ENCODE measurements at places on chromosomes 11 and 22.

DNA sequence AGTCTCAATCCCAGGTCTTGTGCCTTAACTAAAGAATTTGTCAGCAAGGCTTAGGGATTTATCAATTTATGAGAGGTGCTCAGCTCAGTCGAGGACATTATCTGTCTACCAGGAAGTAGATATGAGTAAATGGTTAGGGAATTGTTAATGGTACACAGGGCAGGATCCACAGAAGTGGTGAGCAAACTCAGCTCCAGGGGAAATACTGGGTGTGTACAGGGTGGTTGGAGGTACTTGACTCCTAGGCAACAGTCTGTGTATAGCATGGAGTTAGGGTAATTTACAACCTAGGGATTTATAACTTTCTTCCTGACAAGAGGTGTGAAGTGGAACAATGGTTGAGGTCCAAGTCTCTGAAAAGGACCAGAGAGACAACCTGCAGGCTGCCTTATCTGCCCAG is 123.4 kb upstream of the OR9Q1 start:
- DNase-seq = no peak

GRCh38 chr11:30921811-30922210 is 335.7 kb upstream of the MPPED2 start:
- no peak for DNase-seq

- DNase-seq = no peak
These were observed 23.9 kb downstream of the UBASH3B start for GRCh38 chr11:122679466-122679865.

DNA sequence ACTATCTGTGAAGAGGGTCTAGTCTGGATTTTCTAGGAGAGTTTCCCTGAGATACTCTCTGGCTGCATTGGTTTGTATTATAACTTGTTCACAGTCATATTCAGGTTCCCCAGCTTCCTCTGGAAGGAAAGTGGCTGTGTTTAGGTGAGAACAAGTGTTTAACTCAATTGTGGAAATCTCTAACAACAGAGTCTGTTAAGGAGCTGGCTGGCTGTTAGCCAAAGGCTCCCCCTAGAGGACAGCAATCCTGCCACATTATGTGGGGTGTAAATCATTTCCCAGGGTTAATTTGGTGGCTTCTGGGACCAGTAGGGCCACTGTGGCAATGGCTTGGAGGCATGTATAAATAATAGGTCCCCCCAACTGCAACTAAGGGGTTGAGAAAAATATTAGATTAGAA is 18.4 kb downstream of the MS4A6E start:
- DNase-seq = no peak

GRCh38 chr11:10414659-10415058 is 40.4 kb upstream of the AMPD3 start:
- no peak for DNase-seq

DNA sequence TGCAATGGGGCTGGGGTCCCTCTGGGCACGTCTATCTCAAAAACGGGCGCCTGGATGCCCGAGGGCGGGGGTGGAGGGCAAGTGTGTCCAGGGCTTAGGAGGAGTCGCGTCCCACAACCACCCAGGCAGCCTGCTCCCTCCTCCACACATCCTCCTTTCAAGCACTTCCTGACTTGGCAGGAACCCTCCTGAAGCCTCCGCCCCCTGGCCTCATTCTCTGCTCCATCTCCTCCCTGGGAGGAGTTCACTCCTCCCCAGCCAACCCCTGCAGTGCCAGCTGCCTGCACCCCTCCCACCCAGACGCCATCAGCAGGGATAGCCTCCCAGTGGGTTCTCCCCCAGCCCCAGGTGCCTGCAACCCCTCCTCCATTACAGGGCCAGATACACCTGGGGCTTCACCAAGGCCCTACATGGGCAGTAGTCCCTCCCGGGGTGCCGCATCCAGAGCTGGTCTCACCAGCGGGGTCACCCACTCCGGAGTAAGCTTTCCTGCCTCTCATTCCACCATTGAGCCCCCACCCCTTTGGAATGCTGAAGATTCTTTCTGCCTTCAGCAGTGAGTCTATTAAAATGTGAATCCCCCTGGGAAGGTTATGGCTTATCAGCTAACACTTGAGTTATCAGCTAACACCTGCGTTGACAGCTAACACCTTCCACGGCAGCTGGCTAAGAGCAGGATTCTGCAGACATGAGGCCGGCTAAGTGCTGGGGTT is 24.4 kb downstream of the RTN4R start:
- peak; percentile 39 for DNase-seq

- DNase-seq = no peak
These were observed 50.7 kb downstream of the CTTN start for GRCh38 chr11:70448983-70449567.

DNA sequence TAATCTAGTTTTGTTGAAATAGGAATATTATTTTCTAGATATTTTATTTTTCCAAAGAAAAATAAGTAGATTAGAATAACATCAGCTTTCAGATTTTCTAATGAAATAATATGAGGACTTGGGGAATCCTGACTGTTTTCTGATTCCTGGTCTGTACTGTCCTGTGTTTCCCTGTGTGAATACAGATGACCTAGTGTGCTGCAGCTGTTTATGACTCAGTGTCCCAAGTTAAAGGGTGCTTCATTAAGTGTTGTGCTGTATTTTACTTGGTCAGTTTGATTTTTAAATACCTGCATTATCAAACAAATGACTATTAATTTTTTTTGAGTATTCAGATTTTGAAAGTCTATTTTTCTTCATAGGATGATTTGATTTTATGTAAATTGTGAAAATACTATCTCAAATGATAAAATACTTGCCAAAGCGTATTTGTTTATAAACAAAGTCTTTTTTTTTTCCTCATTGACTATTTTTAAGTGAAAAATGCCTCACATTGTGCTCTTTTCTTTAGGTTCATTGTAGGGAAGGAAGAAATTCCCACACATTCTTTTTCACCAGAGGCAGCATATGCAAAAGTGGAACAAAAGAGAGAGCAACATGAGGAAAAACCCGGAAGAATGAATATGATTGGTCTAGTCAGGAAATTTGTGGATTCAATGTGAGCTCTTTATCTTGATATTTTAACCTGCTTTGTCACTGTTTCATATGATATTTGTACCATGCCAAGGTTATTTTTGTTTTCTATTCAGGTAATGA is 264.2 kb downstream of the TMEM135 start:
- DNase-seq = no peak

DNA sequence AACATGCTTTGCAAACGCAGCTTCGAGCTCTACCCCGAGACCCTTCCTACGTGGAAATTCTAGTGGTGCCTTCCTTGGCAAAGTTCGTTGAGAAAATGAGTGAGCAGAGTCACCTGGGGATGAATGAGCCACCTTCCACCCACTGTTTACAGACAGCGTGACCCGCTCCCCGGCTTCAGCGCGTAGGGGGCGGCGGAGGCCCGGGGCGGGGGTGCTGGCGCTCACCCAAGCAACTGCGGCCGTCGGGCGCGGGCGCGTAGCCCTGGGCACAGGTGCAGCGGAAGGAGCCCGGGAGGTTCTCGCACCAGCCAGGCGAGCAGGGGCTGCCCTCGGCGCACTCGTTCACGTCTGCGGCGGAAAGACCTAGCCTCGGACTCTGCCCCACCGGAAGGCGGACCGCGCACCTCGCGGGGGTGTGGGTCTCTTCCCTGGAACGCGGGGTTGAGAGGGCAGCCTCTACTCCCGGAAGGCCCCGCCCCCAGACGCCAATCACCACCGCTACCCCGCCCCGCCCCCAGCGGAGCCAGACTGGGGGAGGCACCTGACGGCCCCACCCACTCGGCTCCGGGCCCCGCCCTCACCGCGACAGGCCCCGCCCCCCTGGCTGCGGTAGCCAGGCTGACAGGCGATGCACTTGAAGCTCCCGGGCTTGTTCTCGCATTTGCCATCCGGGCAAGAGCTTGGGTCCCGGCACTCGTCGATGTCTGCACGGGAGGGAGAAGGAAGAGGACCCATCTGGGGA is 11.8 kb downstream of the LTBP3 start:
- DNase-seq = peak; percentile 97

DNA sequence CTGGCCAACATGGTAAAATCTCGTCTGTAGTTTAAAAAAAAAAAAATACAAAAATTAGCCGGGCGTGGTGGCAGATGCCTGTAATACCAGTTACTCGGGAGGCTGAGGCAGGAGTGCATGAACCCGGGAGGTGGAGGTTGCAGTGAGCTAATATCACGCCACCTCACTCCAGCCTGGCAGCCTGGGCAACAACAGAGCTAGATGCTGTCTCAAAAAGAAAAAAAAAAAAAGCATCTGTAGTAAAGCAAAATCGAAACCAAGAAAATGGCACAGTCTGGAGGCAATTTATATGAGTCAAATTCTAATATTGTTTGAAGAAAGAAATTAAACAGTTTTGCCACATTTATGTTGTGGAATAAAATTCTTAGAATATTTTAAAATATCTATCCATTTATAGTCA is 365.0 kb upstream of the CHORDC1 start:
- DNase-seq = no peak

- no peak for DNase-seq
These were observed 50.0 kb downstream of the SBF2 start for GRCh38 chr11:10243896-10244575.

DNA sequence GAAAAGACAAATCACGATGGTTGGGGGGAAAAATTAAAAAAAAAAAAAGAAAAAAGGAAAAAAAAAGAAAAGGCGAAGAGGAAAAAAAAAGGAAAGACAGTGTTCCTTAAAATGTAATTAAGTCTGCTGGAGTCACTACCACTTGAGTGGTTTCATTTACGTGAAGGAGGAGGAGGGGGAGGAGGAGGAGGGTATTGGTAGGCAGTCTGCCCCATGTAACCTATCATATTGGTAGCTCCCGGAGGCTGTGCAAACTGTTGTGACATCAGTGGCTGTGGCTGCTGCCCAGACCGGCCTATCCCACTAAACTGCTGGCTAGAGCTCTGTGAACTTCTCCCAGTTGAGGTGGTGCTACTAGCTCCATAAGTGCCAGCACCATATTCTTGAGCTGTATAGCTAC is 17.9 kb downstream of the KDELR3 start:
- DNase-seq = no peak

DNA sequence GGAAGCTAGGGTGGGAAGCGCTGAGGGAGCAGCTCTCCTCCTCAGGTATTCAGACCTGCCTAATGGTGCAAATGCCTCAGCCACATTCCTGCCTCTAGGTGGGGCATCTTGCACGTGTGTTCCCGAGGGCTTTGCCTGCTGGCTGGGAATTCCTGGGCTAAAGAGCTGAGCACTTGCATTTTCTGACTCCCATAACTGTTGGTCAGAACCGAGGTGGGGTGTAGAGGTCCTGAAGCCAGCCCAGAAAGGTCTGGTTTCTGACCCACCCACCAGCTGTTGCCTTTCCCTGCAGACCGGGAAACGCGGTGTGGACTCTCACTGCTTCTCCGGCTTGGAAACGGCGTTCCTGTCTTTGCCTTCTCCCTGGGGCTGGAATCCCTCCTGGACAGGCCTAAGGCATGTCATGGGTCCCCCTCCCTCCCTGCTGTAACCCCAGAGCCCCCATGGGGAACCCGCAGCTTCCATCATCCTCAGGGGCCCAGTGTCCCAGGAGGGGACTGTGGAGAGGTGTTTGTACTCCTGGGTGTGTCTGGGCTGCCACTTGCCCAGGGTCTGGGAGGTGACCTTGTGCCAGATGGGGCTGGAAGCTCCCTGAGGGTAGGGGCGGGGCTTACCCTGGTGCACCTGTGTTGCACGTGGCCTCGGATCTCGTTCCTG is 24.0 kb upstream of the SMIM38 start:
- DNase-seq = no peak

GRCh38 chr11:133776671-133777367 is 68.5 kb downstream of the SPATA19 start:
- DNase-seq = no peak

DNA sequence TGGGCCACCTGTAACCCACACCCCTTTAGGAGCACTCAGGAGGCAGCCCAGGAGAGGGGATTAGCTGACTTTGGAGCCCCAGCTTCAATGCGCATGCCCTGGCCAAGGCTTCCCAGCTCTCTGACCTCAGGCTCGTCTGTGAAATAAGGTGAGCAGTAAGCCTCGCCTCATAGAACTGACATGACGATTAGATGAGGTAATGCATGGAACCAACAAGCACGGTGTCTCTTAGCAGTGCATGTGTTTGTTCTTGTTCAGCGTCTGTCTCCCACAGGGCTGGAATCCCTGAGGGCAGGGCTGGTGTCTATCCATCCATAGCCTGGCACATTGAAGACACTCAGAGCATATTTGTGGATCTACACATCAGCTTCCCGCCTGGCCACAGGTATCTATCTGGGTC is 415.4 kb downstream of the MN1 start:
- no peak for DNase-seq

DNA sequence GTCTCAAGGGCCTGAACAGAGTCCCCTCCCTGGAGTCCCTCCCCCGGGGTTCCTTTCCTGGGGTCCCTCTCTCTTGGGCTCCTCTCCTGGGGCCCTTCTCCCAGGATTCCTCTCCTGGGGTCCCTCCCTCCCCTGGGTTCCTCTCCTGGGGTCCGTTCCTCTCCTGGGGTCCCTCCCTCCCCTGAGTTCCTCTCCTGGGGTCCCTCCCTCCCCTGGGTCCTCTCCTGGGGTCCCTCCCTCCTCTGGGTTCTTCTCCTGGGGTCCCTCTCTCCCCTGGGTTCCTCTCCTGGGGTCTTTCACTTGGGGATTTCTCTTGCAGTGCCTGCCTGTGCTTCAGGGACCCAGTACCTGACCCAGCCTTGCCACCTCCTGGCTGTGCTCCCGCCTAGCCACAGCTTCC is 386.1 kb downstream of the TBC1D22A start:
- DNase-seq = no peak

DNA sequence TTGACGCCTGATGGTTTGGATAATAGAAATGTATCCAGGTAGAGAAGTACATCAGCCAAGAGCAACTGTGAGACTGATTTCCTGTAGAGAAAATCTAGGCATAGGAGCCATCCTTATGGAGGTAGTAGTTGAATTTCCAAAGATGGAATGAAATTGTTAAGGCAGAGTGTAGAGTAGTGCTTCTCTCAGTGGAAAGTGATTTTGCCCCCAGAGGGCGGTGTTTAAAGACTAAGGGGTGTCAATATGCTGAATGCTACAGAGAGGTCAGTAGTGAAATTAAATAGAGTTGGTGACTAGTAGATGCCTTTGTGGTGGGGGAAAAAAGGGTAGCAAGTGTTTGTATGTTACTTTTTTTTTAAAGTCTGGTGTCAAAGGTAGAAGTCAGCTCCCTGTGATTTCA is 54.5 kb downstream of the TRIM44 start:
- DNase-seq = no peak

DNA sequence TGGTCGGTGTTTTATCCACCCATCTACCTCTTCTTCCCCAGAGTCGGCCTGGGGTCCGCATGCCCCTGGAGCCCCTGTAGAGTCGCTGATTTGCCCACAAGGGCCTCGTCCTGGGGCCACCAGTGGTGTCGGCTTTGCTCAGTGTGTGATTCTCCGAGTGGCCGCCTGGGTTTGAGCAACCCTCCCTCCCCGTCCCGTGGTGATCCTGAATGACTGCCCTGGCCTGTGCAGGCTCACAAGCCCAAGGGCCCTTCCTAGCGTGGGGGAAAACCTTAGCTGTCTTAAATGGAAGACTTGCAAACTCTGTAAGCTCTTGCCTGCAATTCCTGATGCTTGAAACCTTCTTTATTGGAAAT is 128.3 kb downstream of the OSBP2 start:
- no peak for DNase-seq

GRCh38 chr22:38871360-38872171 is 450 bp downstream of the CBX6 start:
- no peak for DNase-seq
